ENCODE measurements at places on chromosomes 16 and 17.

DNA sequence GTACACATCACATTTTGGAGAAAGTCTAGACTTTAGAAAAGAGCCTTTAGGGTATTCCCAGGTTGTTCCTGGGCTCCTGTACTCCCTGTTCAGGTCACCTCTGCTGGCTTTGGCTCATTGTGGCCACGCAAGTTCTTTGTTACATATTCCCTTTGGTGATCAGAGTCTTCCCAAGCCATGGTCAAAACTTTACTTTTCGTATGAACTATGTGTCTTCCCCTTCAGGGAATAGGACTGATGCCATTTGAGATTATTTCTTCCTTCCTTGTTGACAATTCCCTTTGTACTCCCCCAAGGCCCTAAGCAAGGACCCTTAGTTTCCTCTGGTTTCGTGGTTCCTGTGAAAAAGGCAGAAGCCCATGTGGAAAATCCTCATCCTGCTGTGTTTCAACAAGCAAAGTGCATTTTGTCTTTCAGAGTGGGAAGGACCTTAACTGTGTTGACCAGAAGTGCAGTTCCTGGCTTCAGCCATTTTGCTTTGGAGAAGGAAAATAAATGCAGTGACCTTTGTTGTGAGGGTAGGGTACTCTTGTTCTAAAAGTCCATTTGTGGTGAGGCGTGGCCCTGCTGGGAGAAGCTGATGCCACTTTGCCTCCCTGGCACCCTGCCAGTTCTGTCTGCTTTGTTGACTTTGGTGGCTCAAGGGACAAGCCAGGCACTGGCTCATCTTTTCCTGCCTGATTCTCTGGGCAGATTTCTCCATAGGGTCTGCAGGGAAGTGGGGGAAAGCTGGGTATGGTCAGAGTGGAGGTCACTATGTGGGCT, 55.1 kb downstream of the ZNRF1 start:
- DNase-seq, result no peak

DNA sequence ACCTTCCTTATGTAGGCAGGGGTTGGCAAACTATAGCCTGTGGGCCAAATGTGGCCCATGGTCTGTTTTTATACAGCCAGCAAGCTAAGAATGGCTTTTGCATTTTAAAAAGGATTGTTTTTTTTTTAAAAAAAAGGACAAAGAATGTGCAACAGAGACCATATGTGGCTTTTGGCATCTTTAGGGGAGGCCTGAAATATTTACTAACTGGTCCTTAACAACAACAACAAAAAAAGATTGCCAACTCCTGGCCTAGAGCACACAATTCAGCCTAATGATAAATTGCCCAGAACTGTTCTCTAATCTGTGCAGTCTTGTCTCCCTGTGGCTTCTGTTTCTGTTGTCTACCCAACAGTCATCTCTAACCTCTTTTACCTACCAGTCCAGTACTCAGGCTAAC, 67.1 kb downstream of the SSH2 start:
- DNase-seq, result no peak

- no peak for DNase-seq
These were observed 42.7 kb downstream of the SOCS3 start for GRCh38 chr17:78316867-78317789.

DNA sequence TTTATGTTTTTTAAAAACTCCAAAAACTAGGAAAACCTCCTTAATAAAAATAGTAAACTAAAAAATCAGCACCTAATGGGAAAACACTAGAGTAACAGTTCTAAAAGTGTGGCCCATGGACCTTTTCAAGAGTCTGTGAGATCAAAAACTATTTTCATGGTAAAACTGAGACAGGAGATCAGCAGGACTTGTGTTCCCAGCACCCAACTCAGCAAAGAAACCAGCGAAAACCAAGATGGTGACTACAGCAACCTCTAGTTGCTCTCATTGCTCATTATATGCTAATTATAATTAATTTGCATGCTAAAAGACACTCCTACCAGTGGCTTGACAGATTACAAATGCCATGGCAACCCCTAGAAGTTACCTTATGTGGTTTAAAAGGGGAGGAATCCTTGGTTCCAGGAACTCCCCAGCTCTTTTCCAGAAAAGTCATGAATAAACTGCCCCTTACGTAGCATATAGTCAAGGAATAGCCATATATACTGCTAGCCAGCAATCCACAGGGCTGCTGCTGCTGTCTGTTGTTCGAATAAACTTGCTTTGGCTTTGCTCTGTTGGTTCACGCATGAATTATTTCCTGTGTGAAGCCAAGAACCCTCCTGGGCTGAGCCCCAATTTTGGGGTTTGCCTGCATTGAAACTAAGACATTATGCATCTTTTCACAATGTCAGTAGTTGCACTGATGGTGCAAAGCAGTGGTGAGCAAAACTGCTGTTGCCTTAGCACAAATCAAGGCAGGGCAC, 12.4 kb downstream of the CMTR2 start:
- DNase-seq, result no peak
